ENCODE measurements at places on chromosomes 12 and 14.
A peak's percentile ranks its signal among the peaks of the same experiment; 100 is the strongest.

- DNase-seq, result no peak
These were observed 31.9 kb downstream of the VRTN start for GRCh38 chr14:74380172-74380571.

- peak; percentile 47 for DNase-seq
These were observed 5.5 kb downstream of the AJUBA start for GRCh38 chr14:22976620-22977433.

- no peak for DNase-seq
These were observed 5.1 kb downstream of the E2F7 start for GRCh38 chr12:77060136-77060882.

DNA sequence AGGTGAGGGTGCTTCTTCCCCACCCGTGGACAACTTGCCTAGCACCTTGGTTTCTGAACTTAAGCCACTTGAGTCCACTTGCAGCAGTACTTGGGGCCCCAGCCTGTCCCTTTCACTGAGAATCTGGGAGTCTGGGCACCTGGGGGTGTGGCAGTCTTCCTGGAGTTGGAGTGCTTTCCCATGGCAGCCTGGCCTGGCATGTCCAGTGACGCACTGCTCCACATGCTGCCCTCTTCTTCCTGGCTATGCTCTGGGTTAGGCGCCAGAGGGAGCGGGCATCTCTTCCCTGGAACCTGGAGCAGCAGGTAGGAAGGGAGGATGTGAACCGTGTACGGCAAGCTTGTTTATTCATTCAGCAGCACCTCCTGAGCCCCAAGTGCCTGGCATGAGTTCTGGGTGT lies 76.4 kb downstream of the PAPOLA start:
- no peak for DNase-seq

DNA sequence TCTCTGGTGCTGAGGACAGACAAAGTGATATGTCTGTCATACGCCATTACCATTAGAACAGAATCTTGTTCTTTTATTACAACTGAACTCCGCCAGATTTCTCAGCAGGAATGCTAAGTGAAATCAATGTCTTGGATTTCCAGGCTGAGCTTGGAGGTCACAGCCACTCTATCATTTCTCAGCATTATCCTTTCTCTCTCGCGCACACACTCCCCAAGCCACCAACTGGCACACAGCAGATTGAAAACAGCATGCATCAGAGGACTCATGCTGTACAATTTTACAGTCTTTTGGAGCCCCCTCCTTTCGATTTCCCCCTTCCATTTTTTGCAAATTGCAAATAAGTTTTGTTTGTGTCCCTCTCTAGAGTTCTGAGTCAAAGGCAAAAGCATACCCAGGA lies 348.6 kb downstream of the SOX5 start:
- no peak for DNase-seq

DNA sequence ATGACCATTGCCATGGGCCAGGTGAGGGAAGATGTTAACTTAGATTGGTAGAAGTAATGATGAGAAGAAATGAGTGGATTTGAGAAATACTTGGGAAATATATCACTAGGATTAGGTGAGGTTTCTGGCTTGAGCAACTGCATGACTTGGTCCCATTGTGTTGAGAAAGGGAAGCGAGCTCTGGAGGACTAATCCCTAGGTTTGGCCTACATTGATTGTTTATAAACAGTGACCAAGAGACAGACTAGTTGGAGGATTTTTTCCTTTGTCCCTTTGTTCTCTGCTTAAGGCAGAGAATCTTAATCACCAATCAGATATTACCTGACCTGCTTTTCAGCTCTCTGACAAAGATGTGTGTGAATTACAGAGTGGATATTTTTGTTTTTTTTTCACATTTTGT lies 100.5 kb downstream of the AEBP2 start:
- DNase-seq, result no peak

DNA sequence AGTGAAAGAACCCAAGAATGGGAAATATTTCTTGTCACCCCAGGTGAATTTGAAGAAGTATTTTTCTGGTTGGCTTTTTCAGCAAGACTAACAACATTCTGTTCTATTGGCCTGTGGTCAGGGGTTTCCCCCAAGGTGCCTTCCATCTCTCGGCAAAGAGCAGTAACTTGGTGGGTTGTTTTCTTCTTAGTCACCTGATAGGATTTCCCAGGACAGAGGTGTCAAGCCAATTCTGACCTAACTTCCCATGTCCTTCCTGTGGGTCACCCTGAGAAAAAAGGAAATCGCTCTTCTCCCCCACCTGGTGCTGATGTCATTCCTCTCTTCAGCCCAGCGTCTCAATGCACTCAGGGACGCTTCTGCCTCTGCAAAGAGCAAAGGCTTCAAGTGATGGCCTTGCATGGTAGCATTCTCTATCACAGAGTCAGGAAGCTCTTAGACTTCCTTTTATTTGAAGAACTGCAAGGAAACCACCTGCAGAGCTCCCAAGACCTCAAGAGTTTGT lies 16.1 kb upstream of the IFNG start:
- peak; percentile 58 for DNase-seq

- no peak for DNase-seq
These were observed 79.9 kb downstream of the SPRING1 start for GRCh38 chr12:116657921-116658495.

DNA sequence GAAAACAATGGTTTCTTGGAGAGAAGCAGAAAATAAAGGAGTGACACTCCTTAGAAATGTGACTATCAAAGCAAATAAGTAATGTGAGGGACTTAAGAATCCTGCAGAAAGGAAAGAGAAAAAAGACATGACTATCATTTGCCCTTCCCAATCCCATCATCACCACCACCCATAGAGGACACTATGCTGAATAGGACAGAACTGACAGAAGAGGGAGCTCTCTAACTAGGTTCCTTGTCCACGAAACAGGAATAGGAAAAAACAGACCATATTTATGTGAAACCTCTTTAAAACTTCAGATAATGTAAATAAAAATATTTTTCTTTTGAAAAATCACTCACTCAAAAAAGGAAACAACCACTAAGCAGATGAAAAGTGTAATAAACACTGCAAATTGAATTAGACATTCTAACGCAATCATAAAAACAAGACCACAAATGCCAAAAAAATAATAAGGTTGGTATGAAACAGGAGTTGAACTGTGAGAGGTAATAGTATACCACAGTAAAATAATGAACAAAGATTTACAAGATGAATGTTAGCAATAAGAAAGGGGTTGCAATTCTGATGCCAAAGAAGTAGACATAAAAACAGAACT lies 24.1 kb downstream of the KLRD1 start:
- peak; percentile 74 for DNase-seq

DNA sequence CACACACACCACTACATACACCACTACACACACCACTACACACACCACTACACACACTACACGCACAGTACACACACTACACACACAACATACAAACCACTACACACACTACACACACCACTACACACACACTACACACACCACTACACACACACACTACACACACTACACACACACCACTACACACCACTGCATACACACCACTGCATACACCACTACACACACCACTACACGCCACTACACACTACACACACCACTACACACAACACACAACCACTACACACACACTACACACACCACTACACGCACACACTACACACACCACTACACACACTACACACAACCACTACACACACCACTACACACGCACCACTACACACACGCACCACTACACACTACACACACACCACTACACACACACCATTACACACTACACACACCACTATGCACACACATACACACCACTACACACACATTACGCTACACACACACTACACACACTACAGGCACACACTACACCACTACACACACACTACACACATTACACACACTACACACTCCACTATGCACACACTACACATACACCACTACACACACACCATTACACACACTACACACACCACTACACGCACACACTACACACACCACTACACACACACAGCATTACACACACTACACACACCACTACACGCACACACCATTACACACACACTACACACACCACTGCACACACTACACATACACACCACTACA lies 12.5 kb downstream of the NOC4L start:
- DNase-seq, result no peak

DNA sequence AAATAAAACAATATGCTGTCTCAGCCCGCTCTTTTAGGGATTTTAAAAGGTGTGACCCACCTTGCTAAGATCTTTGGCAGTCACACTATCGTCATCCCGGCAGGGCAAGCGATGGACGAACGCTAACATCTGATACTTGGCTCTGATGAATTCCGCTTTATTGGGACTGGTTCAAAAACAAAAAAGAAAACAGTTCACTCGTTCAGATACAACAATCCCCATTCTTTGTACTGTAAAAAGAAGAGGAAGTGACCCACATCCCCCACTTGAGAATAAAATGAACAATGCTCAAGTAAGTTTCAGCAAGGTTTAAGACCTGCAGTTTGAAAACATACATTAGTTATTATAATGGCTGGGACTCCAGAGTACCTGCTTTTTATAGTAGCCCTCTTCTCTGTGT lies 7.3 kb downstream of the GIT2 start:
- DNase-seq, result no peak

DNA sequence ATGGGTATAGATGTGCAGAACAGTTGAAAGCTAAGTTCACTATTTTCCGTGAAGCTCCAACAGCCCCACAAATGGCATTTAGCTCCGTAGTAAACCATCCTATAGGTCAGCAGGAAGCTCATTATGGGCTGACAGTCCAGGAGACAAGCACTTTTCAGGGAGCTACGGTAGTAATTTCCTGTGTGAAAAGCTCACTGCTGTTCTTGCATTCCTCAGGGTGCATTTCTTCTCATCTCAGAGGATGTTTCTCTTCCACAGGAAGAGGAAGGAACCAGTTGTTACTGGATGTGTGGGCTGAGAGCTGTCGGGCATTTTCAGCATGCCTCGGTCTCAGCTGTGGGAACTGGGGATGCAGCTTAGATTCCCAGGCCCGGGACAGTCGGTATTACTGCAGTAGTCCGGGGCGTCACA lies 72.8 kb downstream of the GALNT4 start:
- DNase-seq, result no peak

DNA sequence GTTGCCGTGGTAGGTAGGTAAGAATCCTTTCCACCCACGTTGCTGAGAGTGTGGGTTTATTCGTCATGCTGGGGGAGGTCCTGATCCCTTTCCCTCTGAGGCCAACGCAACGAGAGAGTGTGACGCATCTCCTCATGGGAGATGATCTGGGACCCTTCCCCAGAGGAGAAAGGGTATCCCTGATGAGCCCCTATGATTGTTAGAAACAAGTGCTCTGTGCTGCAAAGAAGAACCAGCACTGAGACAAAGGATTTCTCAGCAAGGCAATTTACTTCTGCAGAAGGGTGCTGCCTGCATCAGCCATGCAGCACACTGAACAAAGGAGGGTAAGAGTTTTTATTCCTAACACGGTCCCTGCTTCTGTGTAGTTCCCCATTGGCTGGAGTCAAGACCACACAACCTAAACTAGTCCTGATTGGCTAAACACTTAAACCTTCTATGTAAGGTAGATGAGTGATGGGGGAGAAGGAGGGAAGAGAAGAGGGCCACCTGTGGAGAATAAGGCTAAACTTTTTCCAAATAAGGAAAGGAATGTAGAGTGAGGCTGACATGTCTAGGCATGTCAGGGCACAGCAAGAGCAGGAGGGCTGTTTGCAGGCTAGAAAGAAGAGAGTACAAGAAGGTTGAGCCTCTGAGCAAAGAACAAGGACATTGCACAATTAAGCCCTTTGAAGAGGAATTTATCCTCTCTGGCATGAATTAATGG lies 21.3 kb downstream of the CLEC2A start:
- no peak for DNase-seq

DNA sequence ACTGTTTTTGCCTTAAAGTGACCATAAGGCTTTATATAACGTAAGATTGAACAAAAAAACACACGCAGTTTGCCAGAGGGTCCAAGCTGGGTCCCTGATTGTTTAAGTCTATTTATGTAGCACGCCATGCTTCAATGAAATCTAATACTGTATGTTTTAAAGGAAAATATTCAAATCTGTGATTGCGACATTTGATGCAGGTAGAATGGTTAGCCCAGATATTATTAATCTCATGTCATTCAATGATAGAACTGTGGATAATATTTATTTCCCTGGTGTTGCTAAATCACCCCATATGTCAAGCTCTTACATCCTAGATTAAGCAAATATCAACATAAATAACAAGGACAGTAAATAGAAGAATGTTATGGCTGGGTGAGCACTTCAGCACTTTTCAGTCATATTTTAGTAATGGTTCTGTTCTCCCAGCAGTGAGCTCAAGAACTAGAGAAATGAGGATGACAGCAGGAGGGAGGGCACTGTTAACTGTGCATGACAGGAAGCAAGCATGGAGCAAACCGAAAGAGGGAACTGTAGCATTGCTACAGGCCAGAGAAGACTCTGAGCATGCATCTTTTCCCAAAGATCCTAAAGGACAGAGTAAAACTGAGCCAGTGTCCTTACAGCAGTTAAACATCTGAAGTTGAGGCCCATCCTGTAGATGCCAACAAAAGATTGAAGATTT lies 465.7 kb upstream of the MGAT4C start:
- DNase-seq, result peak; percentile 80

DNA sequence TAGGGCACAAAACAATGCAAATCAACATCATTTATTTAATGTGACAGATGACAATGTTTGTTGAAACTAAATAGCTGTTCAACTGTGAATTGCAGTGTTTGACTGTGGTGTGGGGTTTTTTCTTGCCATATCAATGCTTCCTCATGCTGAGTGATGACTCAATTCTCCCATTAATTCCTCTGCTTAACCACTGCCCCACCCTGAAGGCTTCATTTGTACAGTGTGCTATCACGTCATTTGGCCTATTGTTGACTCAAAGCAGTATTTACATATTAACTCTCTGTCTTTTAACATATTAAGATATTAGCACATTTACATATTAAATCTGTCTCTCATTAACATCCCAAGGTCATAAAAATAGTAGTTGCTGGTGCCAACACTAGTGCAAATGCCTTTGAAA lies 164.8 kb upstream of the NRXN3 start:
- DNase-seq, result no peak

- no peak for DNase-seq
These were observed 12.4 kb downstream of the MGST1 start for GRCh38 chr12:16359512-16360491.

DNA sequence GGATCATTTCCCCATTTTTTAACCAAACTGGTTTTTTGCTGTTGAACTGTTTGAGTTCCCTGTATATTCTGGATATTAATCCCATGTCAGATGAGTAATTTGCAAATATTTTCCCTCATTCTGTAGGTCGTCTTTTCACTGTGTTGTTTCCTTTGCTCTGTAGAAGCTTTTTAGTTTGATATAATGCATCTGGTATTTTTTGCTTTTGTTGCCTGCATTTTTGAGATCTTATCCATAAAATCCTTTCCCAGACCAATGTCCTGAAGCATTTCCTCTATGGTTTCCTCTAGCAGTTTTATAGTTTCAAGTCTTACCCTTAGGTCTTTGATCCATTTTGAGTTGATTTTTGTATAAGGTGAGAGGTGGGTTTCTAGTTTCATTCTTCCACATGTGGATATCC lies 71.3 kb downstream of the LRP6 start:
- DNase-seq, result no peak

GRCh38 chr12:13165617-13166041 lies 30.9 kb upstream of the EMP1 start:
- DNase-seq, result no peak

All from NCI-H510A treated with DMSO at 0.1 percent for 48 hours (cell line).